ENCODE measurements at places on chromosomes 5 and 9.

GRCh38 chr9:110996436-110997220 is 41.6 kb downstream of the LPAR1 start:
- DNase-seq, result peak; percentile 64

DNA sequence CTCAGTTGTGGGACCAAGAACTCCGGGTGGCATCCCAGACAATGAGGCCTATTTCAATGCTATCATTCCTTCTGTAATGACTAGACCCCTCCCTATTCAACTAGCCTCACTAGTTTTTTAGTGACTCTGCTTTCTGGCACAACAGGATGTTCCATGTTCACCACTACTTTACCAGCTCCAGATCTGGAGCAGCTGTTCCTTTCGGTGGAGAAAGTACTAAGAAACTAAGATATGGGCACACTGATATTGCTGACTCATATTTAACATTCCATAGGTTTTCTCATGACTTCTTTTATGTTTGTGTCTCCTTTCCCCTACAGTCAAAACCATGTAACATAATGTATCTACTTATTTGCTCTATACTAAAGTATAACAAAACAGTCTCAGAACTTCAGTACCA is 24.1 kb downstream of the IL33 start:
- DNase-seq, result no peak

- no peak for DNase-seq
Observed at GRCh38 chr5:78557601-78558000, 91.0 kb downstream of the LHFPL2 start.

DNA sequence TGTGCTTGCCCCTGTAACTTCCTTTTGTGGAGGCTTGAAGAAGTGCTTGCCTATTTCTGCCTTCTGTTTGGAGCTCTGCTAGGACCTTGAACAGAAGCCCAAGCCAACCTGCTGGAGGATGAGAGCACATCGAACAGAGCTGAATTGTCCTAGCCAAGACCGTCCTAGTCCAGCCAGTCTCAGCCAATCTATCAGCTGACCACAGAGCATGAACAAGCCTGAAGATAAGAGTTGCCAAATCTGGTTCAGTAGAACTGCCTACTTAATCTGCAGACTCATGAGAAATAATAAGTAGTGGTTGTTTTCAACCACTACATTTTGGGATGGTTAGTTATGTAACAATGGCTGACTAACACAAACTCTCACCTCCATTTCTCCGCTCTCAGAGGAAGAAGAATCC is 4.4 kb upstream of the SNX2 start:
- no peak for DNase-seq
